ENCODE measurements at places on chromosomes 13 and 19.

GRCh38 chr19:58243351-58243750, 14.6 kb downstream of the ZNF544 start:
- no peak for DNase-seq
- H3K4me3 ChIP-seq, result no peak overlapping the region
- H3K27me3 ChIP-seq, result no peaks in the 10 kb centered on the region

DNA sequence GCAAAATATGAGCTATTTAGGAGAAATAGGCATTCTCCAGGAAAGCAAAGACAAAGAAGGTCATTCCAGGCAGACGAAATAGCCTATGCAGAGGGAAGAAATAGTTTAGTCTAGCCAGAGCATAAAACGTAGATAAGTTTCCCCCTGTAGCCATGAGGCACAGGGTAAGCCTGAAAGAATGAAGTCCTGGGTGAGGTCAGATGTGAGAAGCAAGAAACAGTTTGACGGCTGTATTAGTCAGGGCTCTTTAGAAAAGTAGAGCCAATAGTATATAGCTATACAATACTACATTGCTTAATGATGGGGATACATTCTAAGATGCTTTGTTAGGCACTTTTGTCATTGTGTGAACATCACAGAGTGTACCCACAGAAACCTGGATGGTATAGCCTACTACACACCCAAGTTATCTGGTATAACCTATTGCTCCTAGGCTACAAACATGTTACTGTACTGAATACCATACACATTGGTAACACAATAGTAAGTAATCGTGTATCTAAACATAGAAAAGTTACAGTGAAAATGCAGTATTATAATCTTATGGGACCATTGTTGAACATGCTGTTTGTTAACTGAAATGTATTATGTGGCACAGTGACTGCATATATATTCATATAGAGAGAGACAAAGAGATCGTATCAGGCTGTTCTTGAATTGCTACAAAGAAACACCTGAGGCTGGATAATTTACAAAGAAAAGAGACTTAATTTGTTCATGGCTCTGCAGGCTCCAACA, 59.3 kb upstream of the WDFY2 start:
- no peaks in the 10 kb centered on the region for H3K27me3 ChIP-seq
- peaks cover 4% of the 10 kb centered on the region for H3K4me1 ChIP-seq
- no peak for DNase-seq
- no peak overlapping the region for H3K4me3 ChIP-seq

GRCh38 chr19:53047379-53047778, 2.8 kb downstream of the ERVV-2 start:
- H3K36me3 ChIP-seq, result no peaks in the 10 kb centered on the region
- no peak overlapping the region for H3K27ac ChIP-seq
- DNase-seq, result no peak
- no peak overlapping the region for H3K4me3 ChIP-seq

- no peak overlapping the region for H3K4me3 ChIP-seq
- no peak overlapping the region for H3K27ac ChIP-seq
- DNase-seq, result no peak
Observed at GRCh38 chr19:3808420-3809143, 22.4 kb upstream of the MATK start.

GRCh38 chr13:106756446-106756845, 188.5 kb upstream of the ARGLU1 start:
- no peak for DNase-seq
- no peak overlapping the region for H3K27ac ChIP-seq
- no peaks in the 10 kb centered on the region for H3K27me3 ChIP-seq
- H3K36me3 ChIP-seq, result no peaks in the 10 kb centered on the region

DNA sequence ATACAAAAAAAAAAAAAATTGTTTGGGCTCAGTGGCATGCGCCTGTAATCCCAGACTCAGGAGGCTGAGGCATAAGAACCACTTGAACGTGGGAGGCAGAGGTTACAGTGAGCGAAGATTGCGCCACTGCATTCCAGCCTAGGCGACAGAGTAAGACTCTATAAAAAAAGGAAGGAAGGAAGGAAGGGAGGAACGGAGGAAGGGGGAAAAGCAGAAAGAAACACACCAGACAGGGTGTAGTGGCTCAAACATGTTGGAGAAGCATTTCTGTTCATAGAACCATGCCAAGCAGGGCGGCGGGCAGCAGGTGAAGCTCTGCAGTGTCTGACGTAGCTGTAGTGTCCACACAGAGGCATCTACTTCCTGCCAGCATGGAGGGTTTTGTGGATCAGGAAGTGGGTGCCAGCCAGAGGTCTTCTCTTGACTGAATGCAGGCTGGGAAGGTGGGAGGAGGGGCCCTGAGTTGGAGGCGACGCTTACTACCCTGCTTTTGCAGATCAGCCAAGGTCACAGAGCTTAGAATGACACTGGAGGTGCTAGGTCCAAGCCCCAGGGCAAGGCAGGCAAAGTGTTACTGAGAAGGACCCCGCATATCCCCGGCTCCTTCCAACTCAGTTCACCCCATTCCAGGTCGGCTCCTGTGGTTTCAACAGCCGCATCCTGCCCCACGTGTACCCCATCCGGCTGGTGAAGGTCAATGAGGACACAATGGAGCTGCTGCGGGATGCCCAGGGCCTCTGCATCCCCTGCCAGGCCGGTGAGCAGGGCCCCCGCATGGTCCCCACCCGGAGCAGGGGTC, 11.6 kb upstream of the PGLS start:
- DNase-seq, result no peak
- no peaks in the 10 kb centered on the region for H3K36me3 ChIP-seq
- H3K27me3 ChIP-seq, result no peaks in the 10 kb centered on the region
- H3K4me1 ChIP-seq, result peaks cover 54% of the 10 kb centered on the region

DNA sequence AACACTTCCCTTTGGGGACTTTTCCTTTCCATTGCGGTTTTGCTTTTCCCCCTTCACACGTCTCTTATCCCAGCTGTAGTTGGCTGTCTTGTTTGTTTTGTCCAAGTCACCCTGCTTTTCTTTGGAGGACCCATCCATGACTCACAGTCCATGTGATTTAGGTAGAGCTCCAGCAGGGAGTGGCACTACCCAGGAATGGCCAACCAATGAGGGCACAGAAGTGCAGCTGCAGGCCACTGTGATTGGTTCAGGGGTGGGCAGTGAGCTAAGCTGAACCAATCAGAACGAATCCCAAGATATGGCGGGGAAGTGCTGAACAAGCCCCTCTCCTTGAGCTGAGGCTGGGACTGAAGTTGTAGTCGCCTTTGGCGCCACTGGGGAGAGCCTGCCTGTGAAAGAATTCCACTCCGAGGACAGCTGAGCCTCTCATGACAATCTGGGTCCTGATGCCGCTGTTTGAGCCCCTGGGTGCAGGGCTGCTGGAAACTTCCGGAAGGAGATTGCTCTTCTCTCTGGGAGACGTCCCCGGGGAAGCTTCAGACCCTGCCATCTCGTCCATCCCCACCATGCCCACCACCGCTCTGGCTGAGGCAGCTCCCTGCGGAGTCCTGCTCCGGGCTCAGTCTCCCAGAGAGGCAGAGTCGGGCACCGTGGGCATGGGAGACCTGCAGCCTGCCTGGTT, 62.9 kb upstream of the URI1 start:
- no peak for DNase-seq
- H3K27me3 ChIP-seq, result peaks cover 14% of the 10 kb centered on the region
- no peaks in the 10 kb centered on the region for H3K4me1 ChIP-seq
- no peak overlapping the region for H3K4me3 ChIP-seq
- H3K27ac ChIP-seq, result no peak overlapping the region

All from tibial nerve (tissue), 4 donors.